NCI-H1436 treated with DMSO at 0.1 percent for 48 hours (cell line): ENCODE measurements at places on chromosomes 11 and 22.

DNA sequence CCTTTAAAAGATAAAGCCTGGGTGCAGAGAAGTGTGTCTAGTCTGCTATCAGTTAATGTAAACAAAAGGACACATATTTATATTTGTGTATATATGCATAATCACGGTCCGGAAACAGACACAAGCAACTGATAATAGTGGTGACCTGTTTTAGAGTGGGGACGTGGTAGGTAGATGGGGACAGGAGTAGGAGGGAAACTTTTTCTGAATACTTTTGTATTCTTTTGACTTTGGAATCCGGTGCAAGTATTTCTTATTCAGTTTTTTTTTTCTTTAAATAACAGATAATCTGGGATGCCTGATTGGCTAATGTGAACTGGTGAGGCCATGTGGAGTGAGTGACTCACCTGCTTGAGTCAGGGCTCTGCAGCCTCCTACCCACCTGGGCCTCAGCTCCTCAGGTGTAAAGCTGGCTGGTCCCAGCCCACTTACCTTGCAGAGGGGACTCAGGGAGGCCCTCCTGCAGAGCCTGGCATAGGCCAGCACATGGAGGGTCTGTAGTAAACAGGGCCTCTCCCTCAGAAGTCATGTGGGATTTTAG lies 15.3 kb downstream of the MICAL2 start:
- DNase-seq: no peak

DNA sequence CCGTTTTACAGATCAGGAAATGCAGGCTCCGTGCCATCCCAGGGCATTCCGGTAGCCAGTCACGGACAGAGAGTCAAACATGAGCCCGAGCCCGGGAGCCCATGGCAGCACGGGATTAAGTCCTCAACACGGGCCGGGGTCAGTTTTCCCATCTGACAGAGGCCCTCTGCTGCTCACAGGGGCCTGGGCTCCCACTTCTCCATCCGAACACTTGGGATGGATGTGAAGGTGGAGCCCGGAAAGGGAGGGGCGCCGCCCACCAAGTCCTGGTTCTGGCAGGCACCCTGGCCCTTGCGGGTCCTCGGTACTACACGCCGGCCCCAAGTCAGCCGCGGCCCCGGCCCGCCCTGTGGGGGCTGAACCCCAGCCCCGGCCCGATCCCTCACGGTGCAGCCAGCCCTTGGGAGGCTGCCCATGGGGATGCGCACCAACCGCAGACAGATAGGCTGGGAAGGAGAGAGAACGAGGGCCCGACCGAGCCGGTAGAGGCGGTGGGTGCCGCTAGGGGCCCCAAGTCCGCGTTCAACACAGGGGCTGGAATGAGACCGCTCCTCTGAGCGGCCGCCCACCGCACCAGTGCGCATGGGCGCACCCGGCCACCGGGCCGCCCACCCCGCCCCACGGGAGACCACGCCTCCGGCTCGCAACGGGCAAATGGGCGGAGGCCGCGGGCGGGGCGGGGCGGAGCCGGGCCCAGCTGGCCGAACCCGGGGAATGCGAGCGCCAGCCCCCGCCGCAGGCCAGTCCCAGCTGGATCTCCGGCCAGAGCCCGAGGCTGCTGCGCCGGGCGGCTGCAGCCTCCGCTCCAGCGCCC lies at the start of gene CAPN5:
TSS of gene CAPN5 (plus strand) at position 743 of the 814 bp plus-strand sequence. CDS start 17,916 bp downstream, outside the sequence.
- DNase-seq: no peak

DNA sequence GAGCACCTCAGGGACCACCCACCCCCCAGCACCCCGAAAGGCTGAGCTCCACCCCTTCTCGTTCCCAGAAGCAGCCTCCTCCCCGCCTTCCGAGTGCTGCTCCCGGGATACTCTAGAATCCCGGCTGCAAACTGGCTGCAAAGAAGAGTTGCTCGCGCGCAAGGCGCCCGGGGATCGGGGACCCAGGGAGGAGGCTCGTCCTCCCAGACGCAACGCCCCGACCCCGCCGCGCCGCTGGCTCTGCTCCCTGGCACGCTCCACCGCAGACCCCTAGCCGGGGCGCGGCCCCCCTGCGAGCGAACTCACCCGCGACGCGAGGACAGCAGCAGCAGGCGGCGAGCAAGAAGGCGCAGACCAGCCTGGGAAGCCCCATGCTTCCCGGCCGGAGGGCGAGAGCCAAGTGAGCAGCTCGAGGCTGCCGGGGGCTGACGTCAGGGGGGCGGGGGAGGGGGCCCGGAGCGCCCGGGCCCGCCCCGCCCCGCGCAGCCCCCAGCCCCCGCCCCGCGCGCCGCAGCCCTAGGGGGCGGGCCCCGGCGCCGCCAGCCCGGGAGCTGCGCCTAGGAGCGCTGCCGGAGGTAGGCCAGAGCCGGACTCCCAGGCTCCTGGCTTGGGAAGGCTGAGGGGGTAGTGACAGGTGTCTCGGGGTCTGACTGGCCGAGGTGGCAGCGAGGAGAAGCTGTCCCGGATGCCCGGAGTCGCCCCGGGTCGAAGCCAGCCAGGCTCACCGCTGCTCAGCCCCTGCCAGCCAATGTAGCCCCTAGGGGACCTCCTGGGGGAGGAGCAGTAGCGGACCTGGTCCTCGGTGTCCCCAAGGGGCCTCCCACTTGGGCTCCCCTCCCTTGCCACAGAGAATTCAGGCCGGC lies at the start of gene MCAM:
TSS of gene MCAM (minus strand) at position 402 of the 863 bp plus-strand sequence. CDS start at position 373, 29 bp downstream.
- peak; percentile 9 for DNase-seq

GRCh38 chr11:65087216-65087615 lies 3.2 kb downstream of the ZFPL1 start:
- DNase-seq: no peak

GRCh38 chr11:3823303-3823702 lies 14.9 kb downstream of the PGAP2 start:
- DNase-seq: no peak

DNA sequence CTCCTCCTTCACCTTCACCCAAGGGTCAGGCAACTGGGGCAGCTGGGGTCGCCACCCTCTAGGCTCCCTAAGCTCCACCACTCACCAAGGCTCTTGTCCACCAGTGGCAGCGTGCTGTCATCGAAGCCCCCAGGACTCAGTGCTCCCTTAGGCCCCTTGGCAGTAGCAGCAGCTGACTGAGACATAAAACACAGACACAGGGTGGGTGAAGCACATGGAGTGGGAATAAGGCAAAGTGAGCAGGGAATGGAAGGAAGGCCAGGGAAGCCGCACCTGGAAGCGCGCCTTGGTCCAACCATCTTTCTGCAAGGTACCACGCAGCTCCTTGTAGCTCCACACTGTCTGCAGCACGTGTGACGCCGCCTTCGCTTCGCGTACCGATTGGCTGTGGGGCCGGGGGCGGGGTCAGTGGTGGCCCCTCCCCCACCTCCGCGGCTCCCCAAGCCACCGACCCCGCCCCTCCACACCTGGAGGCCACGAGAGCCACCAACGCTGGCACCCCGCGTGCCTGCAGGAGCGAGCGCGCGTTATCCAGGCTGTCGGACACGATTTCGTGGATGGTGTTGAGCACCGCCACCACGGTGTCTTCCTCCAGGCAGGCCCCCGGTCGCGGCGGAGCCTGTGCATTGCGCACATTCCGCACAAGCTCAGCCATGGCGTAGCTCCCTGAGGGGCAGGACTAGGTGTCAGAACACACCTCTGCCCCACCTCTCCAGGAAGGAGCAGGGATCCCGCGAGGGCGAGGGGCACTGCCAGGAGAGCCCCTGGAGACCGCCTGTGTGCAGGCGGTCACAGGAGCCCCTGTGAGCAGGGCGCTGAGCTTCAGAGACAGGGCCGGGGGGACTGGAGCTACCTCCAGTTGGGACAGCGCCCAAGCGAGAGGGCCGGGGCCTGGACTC lies 31.3 kb upstream of the TXNRD2 start:
- DNase-seq: no peak

DNA sequence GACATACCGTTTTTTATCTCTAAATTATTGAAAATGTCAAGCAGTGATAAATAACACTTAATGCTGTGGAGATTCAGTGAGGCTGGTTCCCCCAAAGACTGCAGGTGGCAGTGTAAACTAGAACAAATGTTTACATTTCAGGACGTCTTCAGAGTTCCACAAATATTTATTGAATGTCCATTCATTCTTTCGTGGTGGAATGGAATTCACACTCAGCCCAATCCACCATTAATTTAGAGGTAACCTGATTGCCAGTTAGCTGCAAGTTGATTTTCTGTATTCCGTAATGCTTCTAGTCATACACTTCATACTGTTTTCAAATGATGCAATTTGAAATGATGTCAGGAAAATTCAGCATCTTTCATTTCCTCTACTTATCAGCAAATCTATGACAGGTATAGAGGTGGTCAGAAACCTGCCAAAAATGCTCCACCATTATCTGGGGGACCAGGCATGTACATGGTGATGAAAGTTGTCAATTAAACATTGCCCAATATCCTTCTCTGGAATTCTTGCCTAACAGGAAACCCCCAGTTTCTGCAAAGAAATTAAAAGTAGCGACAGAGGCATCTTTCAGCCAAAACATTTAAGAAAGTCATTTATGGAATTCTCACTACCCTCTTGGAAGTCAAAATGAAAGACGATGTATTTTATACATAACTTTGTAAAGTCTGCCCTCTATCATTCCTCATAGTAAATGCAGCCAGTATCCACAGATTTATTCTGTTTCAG lies 94.3 kb upstream of the BMAL1 start:
- DNase-seq: no peak

DNA sequence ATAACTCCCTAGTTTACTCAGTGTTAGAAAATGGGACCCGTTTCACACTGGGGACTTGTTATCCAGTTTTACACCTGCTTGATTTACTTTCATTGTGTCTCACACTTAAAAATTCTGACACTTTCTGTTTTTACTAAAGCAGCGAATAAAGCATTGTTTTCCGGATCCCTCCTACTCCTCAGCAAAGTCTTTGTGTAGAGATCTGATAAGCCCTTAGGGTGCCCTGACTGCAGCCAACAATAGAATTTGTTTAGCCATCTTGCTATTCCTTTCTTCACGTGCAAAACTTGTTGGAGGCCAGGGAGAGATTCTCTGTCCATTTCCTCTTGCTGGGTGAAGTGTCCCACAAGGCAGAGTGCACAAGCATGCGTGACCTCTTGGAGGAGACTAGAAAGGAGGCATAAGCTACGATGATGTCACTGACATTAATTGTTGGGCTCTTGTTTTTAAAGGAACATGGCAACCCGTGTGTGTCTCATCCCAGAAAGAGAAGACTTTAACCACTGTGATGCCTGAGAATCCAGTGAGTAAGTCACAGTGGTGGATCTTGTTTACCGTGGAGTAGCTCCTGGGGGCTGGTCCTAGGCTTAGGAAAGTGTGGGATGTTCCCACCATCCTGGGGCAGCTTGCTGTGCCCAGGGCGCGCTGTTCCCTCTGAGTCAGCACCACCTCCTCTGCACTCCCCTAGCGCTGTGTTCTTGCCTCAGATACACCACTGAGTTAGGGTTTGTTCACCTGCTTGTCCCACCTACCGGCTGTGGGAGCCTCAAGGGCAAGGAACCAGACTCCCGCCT lies 27.7 kb downstream of the MICAL2 start:
- DNase-seq: no peak

GRCh38 chr11:31947051-31947450 lies 135.9 kb upstream of the PAX6 start:
- no peak for DNase-seq

GRCh38 chr11:86800076-86800959 lies at the start of gene PRSS23:
PRSS23 (plus strand) TSS chr11:86800542; CDS start chr11:86807644, 7,102 bp downstream.
- DNase-seq: no peak

DNA sequence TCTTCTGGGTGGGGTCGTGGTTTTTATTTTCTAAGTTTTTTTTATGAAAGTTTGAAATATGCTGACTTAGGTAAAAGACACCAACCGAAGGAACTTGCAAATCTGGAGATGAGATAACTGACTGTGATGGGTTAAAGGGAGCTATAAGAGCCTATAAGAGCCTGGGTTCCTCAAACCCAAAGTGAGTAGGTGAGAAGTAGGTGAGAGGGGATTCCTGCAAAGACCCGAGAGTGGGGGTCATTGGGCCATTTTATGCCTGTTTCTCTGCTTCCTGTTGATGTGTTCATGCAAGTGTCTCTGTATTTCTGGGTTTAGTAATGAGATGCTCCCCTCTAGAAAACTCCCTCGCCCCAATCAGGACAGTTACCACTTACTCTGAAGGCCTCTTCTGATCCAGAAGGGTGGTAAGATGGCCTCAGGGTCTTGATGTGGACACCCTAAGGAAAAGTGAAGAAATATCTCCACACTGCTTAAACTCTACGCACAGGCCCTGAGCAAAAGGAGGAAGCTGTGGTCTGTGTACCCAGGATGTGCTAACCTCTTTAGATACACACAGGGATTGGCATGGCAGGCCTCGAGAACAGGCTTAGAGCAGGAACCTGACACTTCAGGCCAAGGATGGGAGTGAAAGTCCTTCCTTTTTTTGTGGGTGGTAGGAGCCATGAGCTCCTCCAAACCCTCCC lies 1.8 kb downstream of the FLI1 start:
- DNase-seq: no peak

DNA sequence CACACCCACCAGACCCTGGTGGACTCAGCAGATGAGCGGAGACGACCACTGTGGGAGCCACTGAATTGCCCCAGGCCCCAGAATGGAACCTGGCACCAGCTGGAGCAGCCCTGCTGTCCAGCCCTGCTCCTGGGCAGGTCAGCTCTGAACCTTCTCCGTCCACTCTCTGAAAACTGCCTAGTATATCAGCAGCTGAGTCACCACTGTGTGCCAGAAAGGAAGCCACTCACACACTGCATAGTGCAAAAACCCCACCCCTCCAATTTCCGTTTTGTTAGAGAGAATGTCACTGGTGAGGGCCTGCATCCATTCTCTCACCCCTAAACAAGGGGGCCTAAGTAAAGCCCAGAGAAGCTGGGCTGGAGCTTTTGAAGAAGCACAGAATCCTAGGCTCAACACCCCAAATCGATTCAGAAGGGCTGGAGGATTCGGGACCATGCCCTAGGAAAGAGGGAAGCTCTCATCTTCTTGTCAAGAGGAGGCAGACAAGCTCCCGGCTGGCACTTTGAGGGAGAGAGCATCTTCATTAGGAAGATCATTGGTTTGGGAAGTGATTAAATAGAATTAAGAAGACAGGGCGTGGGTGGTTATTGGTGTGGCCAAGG lies 44.5 kb downstream of the GALNT18 start:
- no peak for DNase-seq

- DNase-seq: no peak
Measured at GRCh38 chr11:32312206-32312817, 123.0 kb downstream of the WT1 start.

DNA sequence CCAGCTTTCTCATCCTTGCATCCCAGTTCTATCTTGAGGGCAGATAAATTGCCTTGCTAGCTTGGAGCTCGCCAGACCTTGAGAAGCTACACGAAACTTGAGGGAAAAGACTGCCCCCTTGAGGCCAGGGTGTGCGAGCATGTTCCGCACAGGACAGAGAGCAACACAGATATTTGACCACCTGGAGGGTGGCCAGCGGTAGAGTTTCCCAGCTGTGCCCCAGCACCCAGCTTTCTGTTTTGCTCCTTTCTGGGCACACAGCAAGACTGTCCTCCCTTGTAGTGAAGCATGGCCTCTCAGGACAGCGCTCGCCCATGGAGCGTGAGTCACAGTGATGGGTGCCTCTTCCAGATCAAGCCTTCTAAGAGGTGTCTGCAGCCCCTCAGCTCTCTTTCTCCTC lies 23.5 kb downstream of the SPATA19 start:
- DNase-seq: no peak

DNA sequence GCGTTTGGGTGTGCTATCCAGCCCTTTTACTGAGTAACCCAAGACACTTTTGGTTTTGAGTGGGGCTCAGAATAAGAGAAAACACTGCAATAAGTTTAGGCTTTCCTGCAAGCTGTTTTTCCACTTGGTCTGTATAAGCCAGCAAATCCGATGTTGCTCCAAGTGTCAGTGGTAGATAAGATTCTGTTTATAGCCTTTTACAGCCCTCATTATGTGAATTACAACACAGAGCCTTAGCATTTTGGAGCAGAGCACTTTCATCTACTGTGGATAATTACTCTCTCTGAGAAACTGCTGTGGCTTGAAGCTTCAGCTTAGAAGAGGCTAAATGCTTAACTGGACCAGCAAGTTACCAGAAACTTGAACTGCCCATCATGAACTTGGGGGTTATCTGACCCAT lies 601.1 kb downstream of the JRKL start:
- no peak for DNase-seq

GRCh38 chr11:6667733-6668374 lies 12.2 kb upstream of the DCHS1 start:
- DNase-seq: no peak
